ENCODE measurements at places on chromosomes 3 and 15.

DNA sequence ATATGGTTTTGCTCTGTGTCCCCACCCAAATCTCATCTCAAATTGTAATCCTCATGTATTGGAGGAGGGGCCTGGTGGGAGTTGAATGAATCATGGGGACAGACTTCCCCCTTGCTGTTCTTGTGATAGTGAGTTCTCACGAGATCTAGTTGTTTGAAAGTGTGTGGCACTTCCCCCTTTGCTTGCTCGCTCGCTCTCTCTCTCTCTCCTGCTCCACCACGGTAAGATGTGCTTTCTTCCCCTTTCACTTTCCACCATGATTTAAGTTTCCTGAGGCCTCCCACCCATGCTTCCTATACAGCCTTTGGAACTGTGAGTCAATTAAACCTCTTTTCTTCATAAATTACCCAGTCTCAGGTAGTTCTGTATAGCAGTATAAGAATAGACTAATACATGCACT is 60.7 kb downstream of the GSK3B start:
- DNase-seq, result no peak

GRCh38 chr15:97995881-97996603 is 35.5 kb downstream of the ARRDC4 start:
- no peak for DNase-seq

- no peak for DNase-seq
These were observed 24.7 kb downstream of the TRIM71 start for GRCh38 chr3:32842531-32842931.

DNA sequence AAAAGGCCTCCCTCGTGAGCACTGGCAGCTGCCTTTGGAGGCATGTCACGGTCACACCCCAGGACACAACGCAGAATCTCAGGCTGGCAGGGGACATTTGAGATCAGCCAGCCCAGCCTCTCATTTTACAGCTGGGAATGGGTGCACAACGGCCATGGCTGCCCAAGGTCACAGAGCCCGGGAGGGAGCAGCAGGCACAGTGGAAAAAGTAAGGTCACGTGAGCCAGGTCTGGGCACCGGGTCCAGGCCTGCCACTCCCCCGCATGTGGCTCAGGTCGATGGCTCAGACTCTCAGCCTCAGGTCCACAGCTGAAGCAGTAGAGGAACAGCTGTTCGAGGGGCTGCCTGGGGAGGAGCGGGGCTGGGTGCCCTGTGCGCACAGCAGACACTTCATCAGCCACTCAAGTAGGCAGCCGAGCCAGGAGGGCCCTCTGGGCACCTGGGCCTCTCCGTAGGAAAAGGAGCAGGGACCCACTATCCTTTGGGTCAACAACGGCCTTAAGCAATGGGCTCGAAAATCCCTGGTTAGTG is 260.6 kb downstream of the GOLGA6L6 start:
- no peak for DNase-seq

DNA sequence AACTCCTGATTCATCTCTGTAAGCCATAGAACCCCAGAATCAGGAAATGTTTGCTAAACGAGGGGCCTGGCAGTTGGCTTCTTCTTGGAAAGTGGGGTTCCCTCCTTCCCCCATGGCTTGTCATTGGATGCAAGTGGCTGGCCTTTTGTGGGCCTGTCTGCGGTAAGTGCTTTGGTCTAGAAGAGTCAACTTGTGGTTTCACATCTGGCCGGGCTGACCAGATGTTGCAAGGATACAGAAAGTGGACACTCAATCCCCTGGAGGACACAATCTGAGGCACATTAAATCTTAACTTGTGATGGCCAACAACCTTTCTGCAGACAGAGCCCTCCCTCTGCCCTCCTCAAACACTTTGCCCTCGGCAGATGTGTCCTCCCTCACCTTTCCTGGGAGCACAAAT is 1.1 kb downstream of the FAH start:
- DNase-seq, result no peak

DNA sequence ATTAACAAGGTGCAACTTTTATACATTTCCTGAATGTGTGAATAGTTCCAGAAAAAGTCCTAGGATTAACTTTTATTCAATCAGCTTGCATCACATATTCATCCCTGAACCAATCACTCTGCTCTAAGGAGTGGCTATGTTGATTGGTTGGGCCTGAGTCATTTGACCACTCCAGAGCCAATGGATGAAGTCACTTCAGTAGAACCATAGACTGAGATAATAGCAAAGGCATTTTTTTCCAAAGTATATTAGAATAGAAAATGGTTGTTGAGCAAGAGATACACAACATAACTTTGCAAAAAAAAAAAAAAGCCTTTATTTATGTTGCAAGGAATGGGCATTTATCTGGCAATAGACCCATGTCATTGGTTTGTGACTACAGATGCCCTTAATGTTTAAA is 55.5 kb upstream of the AGTR1 start:
- DNase-seq, result no peak

DNA sequence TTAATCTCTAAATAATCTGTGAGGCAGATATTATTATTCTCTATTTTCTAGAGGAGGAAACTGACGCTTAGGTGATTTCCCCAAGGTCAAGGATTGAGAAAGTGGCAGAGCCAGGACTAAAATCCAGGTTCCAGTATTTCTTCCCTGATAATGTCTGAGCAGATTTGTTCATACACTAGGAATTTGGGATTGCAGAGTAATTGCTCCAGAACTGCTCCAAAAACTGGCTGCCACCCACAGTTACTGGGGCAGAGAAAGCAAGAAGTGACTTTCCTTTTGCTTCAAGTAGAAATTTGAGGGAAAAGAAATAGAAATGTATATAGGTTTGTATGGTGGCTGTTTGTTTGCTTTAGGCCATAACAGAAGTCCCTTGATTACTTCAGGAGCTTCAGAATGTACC is 60.6 kb downstream of the SLC12A8 start:
- DNase-seq, result no peak

DNA sequence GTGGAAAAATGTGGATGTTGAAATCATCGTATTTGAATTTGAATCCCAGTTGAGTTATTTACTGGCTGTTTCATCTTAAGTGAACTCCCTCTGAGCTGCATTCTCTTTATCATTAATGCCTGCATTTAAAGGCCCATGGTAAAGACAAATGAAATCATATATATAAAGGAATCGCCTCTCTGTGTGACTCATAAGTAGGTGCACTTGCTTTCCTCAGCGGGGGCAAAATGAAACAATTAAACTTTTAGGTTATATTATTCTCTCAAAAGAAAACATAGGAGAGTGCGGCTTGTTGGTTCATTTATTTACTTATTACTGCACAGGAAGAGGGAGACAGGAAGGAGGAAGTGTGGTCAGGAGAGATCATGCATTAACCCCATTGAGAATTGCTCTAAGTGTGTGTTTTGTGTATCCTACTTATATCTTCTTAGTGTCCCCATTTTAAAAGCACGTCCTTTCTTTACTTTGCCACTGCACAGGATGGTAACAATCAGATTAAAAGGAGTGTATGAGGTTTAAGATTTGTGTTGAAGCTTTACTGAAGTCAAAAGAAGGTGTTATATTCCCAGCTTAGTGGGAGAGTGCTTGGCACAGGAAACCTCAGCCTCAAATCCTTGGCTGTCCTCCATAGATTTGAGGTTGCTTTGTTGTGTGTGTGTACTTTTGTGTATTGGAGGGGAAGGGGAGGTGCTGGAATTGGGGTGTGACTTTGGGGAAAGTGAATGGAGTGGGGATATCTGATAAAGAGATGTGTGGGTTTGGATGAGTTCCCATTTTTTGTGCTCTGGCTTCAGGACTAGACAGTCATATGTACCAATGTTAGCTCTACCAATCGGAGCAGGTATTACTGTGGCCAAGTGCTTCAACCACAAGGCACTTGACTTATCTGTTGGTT is 595.8 kb upstream of the NR2F2 start:
- no peak for DNase-seq

DNA sequence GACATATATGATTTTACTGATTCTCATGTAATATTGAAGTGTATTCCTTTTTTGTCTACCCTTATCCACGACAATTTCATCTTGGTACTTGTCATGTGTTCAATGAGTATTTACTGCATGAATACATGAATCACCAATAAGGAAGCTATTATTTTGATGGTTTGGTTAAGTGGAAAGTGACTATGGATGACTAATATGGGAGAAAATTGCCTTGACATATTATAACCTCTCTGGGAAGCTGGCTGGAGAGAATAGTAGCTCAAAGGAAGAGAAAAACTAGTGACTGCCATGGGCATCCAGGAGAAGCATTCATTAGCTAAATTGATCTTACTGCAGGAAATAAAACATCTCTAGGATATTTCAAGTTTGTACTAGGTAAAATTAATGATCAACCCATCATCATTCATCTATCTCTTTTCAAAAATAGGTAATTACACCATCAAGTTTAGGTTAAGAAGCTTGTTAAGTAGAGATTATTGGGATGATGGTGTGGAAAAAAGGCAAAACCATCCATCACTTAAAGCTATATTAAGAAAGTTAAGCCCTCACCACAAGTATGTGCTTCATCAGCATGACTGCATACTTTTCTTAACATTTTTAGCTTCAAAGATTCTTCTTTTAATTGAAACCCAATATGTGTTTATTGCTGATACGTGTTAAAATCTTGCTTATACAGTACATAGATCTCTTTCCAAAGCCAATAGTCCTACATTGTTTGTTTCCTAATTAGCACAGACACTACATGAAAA is 455.2 kb upstream of the ARPP21 start:
- DNase-seq, result no peak

- no peak for DNase-seq
These were observed 32.5 kb upstream of the TMOD3 start for GRCh38 chr15:51796847-51797401.

DNA sequence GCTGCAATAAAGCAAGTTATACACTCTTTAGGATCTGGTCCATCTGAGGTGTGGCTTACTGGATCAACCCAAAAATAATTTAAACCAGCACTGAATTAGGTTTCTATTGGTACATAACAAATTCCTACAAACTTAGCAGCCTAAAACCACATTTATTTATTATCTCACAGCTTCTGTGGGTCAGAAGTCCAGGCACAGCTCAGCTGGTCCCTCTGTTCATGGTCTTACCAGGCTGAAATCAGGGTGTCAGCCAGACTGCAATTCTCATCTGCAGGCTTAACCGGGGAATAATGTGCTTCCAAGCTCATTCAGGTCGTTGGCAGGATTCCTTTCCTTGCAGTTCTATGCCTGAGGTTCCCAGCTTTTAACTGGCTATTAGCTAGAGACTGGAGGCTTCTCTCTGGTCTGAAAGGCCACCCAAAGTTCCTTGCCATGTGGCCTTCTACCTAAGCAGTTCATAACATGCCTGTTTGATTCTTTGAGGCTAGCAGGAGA is 477.4 kb upstream of the WNT5A start:
- no peak for DNase-seq

DNA sequence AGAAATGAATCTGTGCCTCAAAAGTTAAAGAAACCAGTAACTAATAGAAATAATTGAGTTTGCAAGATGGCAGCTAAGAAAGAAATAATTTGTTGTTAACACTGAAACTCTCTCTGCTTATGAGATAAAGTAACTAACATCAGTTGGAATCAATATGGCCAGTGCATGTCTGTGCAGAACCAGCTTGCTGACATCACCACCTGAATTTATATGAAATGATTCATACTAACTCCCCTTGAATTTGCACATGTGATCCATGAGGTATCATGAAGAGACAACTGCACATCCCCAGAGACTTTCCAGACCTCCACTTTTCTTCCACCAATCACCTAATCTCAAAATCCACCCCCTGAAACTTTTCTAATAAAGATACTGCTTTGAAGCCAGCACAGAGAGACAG is 10.3 kb upstream of the SLC25A38 start:
- DNase-seq, result no peak

DNA sequence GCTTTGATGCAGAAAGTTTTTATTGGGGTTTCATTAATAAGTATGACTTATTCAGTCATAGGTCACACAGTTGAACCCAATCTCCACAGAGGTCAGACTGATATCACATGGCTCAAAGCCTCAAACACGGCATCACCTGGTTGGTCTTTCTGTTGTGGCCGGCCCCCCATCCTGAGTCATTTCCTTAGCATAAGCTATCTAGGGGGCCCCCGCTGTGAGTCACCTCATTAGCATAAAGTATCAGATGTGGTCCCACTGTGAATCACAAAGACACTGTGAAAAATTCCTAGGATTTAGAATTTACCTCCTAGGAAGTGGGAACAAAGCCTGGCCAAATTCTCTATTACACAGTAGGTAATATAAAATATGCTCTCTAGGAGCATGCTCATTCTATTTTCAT is 502.2 kb downstream of the PYDC2 start:
- no peak for DNase-seq

- DNase-seq, result no peak
These were observed 18.0 kb upstream of the HTR3E start for GRCh38 chr3:184078851-184079250.

GRCh38 chr3:39809181-39809994 is at the start of gene MYRIP:
Gene MYRIP, plus strand, starts transcription at chr3:39809609. Its CDS starts 91,208 bp downstream, at chr3:39900817.
- DNase-seq, result no peak

DNA sequence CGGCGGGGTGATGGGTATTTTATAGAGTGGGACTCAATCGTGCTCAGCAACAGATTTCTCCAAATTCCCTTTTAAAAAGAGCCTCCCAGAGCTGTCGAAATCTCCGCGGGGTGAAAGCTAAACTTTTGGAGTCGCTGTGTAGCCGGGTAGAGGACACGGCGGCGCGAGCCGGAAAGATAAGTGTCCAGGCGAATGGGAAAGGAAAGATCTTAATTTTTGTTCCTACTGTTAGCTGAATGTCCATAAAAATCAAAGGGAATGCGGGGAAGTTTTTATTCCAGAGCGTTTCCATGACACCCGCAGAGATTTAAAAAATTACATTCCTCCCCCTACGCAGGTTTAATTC is 9.1 kb downstream of the EOMES start:
- DNase-seq, result no peak

- DNase-seq, result no peak
These were observed 76.4 kb upstream of the TNFAIP8L3 start for GRCh38 chr15:51170882-51171633.

DNA sequence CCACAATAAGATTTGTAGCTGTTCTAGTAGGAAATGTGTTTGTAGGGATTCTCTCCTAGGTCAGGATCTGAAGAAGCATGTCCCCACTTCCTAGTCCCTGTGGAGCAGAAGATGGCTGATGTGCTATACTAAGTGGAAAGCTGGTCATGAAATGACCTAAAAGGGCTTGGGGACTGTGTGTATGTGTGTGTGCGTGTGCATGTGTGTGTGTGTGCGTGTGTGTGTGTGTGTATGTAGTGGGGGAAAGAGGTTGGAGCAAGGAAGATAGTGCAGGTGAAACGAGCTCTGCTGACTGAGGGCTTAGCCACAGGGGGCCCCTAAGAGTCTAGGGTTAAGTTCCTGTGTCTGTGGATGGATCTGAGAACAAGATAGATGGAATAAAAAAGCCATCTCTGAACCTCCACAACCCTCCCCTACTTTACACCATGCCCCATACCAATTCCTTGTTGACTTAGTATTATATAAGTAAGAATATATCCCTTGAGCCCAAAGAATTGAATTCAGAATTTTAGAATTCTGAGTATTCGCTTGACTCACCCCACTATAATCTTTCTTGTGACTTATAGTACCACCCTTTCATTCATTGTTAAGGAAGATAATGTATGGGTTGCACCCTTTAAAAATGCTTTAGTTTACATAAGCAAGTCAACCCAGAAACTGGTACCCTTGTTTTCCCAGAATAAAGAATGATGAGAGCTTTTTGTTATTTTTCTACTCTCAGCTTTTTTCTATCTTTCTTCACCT is 96.1 kb downstream of the RPL22L1 start:
- DNase-seq, result no peak
